ENCODE measurements at places on chromosomes 7 and 10.

DNA sequence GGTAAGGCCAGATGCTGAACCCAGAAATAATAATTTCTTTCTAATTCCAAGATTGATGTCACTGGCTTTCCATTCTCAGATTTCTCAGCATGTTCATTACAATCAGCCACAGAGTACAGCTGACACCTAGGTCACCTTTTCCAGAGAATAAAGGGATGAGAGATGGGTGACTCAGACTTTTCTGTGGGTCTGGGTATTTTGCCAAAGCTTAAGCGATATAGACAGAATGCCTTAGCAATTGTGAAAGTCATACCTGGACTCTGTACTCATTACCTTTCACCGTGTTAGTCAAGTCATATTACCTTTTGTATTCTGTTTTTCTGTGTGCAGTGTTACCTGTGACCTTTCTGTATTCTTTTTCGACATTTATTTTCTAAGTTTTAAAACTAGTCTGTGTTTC, 10.6 kb upstream of the PRTFDC1 start:
- no peak for DNase-seq

GRCh38 chr10:620417-620816, 69.1 kb downstream of the DIP2C start:
- no peak for DNase-seq

GRCh38 chr7:151838861-151839381, 38.0 kb downstream of the PRKAG2 start:
- DNase-seq = no peak

GRCh38 chr7:121107923-121108498, 119.5 kb downstream of the CPED1 start:
- DNase-seq = no peak

DNA sequence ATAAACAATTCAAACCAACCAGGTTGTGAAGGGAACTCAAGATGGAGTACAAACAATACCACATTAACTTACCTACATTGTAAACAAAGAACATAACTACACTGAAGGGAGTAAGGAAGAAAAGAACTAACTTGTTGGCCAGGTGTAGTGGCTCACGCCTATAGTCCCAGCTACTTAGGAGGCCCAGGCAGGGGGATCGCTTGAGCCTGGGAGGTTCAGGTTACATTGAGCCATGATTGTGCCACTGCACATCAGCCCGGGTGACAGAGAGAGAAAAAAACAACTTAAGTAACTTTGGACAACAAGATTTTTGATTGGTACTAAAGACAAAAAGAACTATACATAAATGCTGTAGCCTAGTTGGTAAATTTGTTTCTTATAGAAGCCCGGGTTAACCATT, 68.8 kb downstream of the TRIL start:
- no peak for DNase-seq

DNA sequence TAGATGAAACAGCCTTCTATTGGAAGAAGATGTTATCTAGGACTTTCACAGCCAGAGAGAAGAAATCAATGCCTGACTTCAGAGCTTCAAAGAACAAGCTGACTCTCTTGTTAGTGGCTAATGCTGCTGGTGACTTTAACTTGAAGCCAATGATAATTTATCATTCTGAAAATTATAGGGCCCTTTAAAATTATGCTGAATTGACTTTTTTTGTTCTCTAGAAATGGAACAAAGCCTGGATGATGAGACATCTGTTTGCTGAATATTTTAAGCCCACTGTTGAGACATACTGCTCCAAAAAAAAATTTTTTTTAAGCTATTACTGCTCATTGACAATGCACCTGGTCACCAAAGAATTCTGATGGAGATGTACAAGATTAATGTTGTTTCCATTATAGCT, 189.2 kb downstream of the MBL2 start:
- no peak for DNase-seq

GRCh38 chr10:71285180-71285545, 33.9 kb upstream of the SLC29A3 start:
- peak; percentile 30 for DNase-seq

DNA sequence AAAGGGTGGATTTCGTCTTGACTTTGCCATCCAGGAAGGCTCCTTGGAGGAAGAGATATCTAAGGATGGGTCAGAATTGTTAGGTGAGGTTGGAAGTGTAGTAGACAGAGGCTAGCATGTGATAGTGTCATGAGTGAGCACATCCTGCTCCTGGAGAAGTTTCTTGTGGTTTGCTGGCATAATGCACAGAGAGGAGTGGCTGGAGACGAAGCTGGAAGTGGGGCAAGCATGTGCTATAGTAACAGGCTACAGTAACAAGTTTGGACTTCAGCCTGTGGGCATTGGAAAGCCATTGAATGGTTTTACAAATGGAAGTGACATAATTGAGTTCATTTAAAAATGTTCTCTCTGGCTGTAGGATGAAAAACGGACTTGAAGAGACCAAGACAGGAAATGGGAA, 175.6 kb upstream of the VWC2 start:
- DNase-seq = no peak

- no peak for DNase-seq
Measured at GRCh38 chr7:116686033-116686432, 14.0 kb downstream of the MET start.

- DNase-seq = no peak
Measured at GRCh38 chr10:71209352-71209715, 3.0 kb upstream of the UNC5B start.

DNA sequence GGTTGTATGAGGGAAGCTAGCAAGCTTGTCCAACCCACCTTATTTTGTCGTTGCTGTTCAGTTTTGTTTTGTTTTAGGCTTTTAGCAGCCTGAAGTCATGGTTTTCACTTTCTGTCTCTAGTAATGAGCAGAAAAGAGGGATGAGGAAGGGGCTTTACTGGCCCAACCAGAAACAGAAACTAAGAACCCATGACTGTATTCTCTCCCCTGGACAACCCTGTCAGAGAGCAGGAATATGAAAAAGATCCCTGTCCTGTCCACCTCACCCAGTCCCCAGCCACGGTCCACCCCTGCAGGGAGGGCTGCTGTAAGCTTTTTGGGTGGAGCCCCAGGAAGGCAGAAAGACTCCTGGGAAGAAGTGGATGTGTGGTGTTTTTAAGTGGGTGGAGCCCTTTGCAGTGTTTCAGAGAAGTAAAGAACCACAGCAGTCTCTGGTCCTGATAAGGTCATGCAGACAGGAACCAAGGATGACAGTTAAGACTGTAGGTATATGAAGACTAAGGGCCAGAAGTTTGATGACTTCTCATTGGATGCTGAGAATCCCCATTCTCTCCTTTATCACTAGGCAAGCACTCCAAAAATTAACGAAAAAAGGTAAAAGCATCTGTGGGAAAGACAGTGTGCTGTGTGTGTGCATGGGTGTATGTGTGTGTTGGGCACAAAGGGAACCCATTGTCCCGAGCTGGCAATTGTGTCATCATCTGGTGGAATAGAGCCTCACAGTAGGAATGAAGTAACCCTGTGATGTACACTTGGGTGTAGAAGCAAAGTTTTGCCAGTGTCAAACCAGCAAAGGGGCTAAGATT, 13.8 kb downstream of the MRPL32 start:
- no peak for DNase-seq

DNA sequence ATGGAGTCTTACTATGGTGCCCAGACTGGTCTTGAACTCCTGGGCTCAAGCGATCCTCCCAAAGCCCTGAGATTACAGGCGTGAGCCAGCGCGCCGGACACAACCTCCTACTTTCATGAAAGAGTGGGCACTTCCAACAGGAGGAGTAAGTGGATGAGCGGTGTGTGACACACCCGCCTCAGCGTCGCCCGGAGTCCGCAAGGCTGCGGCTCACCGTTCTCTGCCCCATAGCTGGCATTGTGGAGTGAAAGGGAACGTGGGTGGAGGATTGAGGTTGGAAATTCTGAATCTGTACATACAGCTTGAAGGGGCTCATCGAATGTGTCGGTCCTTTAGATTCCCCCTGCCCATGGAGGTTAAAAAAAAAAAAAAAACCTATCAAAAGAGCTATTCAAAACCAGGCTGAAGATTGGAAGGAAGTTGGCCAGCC, 524 bp upstream of the PRXL2A start:
- DNase-seq = peak; percentile 60

GRCh38 chr7:142629588-142630260, 119.5 kb upstream of the PRSS1 start:
- no peak for DNase-seq

GRCh38 chr10:7186387-7187018, 224.3 kb downstream of the SFMBT2 start:
- DNase-seq = no peak

DNA sequence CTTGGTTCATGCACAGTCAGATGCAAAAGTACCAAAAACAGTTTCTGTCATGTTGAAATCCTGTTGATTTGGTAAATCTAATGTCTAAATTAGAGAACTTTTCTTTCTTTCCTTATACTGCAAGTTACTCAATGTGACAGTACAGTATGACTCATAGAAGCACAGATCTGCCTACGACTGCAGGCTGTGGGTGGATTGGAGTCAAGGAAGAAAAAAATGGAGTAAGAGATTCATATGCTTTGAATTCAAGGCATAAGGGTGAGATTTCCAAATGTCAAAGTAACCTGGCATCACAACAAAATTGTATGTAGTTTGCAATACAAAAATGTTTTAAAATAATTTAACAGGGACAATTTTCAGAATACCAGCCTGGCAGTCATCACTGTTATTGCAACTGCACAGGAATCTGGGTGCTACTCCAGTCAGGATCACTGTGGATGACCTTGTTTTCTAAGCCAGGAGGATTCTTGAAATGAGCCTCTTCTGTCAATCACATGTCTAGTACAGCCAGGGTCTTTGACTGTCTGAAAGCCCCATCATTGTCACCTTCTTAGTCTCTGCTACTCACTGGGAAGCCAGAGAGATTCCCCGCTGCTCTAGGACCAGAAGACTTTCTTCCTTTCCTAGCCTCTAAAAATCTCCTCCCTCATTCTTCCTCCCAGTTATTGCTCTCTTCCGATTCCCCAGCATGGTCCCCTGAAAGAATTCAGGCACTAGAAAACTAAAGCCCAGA, 83.6 kb downstream of the CD36 start:
- no peak for DNase-seq

DNA sequence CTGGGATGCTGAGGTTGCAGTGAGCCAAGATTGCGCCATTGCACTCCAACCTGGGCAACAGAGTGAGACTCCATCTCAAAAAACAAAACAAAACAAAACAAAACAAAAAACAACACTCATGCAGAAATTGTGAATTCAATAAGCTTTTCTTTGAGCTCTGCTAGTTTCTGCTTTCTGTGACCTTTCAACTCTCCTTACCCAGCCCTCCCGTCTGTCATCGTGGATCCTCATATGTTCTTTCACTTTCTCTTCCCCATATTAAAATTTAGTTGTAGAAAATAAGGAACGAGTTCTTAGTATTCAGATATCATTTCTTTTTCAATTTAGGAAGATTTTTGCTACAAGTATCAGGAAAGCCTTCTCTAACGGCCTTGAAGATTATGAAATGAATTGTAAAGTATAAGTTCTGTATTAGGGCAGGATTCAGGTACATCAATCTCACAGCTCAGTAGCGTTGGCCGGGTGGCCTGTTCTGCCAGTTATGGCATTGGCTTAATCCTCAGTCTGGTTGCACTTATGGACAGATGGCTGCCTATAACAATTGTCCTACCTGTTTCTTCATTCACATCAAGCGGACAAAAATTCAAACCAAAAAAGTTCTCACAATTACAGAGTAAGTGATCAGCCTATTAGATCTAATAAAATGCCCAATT, 1167.0 kb downstream of the SORCS3 start:
- DNase-seq = no peak

DNA sequence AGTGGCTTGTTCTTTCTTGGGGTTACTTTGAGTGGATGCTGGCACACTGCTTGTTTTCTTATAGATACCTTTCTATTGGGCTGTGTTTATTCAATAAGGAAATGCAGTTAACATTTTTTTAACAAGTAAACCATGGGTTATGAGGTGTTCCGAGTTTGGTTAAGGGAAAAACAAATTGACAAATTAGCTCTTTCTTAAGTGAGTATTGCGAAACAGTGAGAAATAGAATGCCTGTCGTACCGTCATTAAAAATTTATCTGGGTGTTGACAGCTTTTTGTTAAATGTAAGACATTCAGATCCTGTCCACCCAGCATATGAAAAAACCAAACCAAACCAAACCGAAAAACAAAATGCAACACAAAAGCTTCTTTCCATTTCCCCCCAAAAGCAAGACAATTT, 6.2 kb downstream of the CUX1 start:
- DNase-seq = no peak

GRCh38 chr10:79402951-79403350, 42.5 kb downstream of the ZCCHC24 start:
- no peak for DNase-seq

DNA sequence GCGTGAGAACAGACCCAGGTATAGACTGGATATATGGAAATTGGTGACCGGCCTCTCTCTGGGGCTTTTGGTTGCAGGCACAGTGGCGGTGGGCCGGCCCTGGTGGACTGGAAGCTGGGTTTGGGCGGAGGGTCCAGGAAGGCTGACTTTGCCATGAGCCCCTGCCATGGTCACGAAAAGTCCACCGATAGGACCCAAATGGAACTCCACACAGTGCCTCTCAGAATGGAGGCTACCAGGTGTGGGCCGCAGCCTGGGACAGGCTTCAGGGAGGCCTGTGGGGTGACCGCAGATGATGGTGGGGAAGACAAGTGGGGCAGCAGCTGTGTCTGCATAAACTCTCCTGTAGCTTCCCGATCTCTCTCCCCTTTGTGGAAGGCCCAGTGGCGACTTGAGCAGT, 123.2 kb downstream of the DNAJB6 start:
- no peak for DNase-seq
